ENCODE measurements at places on chromosomes 12 and 14.

DNA sequence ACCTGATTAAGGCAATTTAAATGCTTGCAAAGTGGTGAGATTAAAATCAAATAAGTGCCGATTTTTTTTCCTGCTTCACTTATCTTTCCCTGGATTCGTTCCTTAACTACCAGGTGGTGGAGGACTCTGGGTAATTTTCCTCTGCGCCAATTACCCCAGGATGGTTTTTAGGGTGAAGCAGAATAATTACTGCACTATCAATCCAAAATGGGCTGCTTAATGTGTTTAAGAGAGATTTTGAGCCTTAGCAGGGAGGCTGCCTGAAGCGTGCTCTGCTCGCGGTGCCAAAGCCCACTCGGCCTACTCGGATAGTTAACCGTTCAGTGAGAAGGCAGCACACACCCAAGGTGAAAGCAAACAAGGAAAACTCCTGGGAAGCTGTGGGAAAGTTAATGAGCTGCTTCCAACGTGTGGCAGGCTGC, 274.9 kb upstream of the LMO3 start:
- no peak for DNase-seq

DNA sequence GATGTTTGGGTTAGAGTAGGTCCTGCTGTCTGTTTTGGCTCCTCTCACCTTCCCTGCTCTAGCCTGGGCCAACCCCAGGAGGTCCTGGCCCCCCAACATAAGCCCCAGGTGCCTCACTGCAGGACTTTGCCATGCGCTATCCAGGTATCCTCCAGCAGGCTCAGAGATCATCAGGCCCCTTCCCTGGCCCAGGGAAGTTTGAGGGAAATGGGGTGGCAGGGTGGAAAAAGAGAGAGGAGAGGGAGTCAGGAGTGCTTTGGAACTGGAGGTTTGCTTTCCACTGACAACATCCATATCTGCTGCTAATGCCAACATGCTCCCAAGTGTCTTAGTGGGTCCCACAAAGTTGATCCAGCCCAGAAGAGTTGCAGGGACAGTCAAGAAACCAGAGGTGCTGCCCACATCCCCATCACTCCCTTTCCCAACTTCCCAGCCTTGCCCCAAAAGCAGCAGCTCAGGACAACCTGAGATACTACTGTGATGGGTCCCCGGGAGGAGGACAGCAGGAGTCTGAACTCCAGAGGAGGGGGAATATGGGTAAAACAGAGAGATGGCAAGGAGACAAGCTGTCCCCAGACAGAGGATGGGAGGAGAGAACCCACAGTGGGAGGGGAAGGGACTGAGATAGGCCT, 677 bp downstream of the TNS2 start:
- no peak for DNase-seq

GRCh38 chr12:109099431-109100020, 2.1 kb downstream of the UNG start:
- no peak for DNase-seq

DNA sequence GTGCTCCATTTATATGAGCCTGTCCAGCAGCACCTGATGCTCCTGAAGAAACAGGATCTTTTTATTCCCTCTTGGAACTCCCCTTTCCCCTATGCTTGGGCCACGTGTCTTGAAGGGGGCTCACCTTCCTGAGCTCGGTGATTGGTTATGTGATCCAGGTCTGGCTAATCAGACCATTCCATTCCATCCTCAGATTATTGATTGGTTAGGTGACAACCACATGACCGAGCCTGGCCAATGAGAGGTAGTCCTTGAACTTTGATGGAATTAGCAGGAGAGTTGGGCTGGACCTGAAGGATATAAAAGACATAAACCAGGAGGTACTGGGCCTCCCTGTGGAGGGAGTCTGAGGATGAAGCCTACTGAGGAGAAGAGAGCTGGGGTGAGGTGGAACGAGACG, 216.6 kb upstream of the LHX5 start:
- DNase-seq, result no peak

DNA sequence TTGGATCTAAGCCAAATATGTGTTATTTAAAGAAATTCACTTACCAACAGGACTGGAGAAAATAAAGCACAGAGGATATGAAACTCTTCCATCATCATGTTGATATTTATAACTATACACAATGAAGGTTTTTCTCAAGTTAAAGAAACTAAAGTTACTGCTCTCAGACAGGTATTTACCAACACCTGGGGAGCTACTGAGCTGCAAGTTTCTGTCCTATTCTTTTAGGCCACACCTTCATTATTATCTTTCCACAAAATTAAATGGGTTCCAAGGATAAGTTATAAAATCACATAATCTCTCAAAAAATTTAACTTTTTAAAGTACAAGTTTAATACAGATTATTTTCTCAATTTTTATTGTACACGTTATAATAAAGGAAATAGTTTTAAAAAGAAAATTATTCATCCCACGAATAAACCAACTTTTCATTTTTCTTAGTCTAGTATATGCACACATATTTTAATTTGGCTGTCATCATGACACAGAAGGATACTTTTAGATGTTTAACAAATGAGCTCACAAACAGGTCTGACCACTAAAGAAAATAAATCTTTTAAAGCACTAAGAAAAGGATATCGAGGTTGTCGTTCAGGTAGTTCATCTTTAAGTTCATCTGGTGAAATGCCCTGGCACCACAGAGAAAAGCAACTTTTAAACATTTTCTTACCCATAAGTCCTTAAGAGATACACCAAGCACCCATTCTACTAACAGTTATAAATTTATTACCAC, 7.8 kb downstream of the GMFB start:
- DNase-seq, result no peak

- peak; percentile 48 for DNase-seq
Observed at GRCh38 chr14:49879646-49880204, 13.2 kb upstream of the ARF6 start.

DNA sequence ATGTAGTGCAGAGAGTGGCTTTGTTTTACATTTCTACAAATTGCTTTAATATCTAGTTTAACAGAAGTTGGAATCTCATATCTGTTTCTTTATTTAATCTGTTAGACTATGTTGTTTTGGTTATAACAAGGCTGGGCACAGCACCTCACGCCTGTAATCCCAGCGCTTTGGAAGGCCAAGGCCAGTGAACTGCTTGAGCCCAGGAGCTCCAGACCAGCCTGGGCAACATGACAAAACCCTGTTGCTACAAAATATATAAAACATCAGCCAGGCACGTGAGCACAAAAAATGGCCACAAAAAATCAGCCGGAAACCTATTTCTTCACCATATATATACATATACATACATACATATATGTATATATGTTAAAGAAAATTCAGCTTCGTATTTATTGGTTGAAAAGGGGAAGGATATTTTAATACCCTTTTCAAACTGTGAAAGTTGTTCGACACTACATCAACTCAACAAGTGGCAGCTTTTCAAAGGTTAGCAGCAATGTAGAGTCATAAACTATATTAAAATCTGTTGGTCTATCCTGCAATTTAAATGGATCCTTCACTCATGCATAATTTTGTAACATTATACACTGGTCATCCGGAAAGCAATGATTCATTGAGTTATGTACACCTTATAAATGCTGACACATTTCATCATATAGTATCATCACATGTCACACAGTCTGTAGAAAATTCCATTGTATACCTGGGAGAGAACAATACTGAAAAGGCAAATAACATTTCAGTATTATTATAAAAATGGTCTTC, 7.1 kb downstream of the NR2C1 start:
- DNase-seq, result no peak

- no peak for DNase-seq
Observed at GRCh38 chr12:402029-402389, 565 bp downstream of the CCDC77 start.

- DNase-seq, result no peak
Observed at GRCh38 chr14:29271669-29272068, 505.1 kb downstream of the FOXG1 start.

- DNase-seq, result no peak
Observed at GRCh38 chr14:76715511-76716081, 45.7 kb upstream of the VASH1 start.

All from GM19239 (cell line).